ENCODE measurements at places on chromosomes 5 and 9.

GRCh38 chr9:101126556-101126955, 98.0 kb downstream of the PLPPR1 start:
- DNase-seq: no peak

DNA sequence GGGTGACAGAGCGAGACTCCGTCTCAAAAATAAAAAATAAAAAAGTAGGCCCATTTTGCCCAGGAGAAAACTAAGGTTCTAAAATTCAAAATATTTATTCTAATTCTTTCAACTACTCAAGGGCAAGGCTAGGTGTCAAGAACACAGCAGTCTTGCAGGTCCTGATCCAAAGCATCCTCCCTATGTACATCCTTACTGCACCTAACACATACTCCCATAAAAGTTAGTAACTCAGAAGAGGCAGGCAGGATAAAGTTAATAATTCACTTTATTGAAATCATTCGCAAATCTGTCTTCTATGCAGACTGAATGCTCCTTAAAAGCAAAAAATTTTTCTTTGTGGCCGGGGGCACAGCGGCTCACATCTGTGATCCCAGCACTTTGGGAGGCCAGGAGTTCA, 11.1 kb downstream of the GOLPH3 start:
- no peak for DNase-seq

DNA sequence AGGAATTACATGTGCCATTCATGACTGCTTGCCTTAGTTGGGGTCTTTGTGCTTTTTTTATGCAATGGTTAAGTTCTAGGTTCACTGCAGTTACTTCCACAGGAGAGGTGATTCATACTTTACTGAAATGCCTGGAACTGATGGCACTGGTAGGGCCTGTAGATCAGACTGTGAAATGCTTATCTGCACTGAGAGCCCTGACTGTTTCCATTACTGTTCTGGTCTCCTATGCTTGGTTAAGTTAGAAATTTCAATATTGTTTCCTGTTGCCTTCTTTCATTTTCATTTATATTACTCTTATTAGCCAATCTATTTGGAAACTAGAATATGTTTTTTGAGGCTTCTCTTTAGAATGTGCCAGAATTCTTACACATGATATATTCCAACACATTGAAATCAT, 484.1 kb upstream of the SEMA6A start:
- no peak for DNase-seq

GRCh38 chr9:136089697-136090045, 5.4 kb downstream of the NACC2 start:
- no peak for DNase-seq

DNA sequence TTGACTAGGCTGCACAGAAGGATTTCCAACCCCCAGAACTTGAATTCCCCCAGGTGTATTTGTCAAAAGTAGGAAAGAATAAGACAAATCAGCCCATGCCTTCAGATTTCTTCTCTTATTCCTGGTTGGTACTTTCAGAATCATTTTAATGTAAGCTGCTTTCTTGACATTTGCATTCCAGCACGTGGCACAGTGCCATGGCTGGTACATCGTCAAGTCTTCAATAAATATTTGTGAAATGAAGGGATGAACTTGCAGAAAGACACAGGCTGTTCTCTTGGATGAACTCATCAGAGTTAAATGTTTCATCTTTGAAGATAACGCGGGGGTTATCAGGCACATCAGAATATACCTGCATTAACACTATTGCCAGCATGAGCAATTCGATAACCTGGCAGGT, 14.5 kb downstream of the KCNIP1 start:
- DNase-seq: no peak

- no peak for DNase-seq
These were observed 518 bp downstream of the UBE2B start for GRCh38 chr5:134371834-134372340.

DNA sequence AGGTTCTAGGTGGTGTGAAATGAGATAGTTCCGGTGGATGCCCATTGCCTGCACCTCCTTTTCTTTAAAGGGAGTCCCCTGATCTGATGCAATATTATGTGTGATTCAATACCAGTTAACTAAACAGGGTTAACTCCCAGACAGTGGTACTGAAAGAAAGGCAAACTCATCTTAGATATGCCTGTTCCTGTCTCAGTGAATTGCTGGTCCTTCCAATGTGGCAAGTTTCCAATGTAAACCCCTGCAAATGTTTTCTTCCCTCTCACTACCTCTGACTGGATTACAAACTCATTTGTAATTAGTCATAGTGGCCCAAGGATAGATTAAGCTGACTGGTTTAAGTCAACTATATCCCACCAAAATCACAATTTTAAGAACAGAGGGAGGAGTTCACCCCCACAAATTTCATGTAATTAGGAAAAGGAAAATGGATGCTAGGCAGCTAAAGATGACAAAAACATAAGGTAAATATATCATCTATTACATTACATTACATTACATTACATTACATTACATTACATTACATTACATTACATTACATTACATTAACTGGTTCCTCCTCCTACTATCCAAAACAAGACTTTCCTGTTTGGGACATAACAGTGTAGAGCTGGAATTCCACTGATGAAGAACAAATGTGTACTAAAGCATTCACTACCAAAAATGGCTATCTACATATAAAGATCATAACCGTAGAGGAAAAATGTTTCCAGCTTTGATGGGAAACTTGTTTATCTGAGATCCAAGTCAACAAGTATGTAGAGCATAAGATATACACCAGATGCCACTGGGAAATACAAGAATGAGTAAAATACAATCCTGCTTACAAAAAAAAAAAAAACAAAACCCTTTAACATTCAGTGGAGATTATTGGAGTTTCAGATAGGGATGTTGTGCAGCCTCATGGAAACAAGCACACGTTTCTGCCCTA, 121.5 kb upstream of the SNX2 start:
- DNase-seq: no peak

DNA sequence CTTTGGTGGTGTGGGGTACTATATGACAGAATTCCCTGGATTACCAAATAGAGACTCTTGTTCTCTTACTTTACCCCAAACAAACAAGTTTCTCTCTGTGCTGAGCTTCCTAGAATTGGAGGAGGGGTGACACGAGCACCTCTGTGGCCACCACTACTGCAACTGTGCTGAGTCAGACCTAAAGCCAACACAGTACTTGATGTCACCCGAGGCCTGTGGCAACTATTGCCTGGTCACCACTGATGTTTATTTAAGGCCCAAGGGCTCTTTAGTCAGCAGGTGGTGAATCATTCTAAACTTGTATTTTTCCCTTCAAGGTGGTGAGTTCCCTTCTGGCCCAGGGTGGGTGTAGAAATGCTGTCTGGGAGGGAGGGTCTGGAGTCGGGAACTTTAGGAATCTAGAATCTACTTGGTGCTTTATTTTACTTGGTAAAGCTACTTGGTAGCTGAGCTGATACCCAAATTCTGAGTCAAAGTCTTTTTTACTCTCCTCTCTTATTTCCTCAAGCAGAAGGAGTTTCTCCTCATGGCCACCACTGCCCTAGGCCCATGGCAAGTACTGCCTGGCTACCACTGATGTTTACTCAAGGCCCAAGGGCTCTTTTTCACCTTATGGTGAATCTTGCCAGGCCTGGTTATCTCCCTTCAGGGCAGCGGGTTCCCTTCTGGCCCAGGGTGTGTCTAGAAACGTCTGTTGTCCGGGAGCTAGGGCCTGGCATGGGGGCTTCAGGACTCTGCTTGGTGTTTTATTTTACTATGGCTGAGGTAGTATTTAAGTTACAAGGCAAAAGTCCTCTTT, 9.8 kb downstream of the LURAP1L start:
- DNase-seq: no peak

- no peak for DNase-seq
These were observed 9.9 kb downstream of the RAD23B start for GRCh38 chr9:107292821-107293542.

- no peak for DNase-seq
These were observed 296.2 kb downstream of the ARHGEF28 start for GRCh38 chr5:73922224-73922623.
